Right atrium auricular region (tissue), 2 donors: ENCODE measurements at places on chromosomes 11 and 22. TPM values are rescaled to one million over a fixed set of nuclear protein-coding genes. Genes with fewer than 3 reads are reported as not detected.
A peak's percentile ranks its signal among the peaks of the same experiment; 100 is the strongest.

GRCh38 chr11:2693271-2694261 lies 6.2 kb downstream of the KCNQ1OT1 start:
- H3K4me3 ChIP-seq: no peak overlapping the region
- H3K4me1 ChIP-seq: peaks cover 78% of the 10 kb centered on the region
- no peaks in the 10 kb centered on the region for H3K27me3 ChIP-seq
- DNase-seq: no peak
- H3K27ac ChIP-seq: no peak overlapping the region

- H3K4me1 ChIP-seq: no peaks in the 10 kb centered on the region
- no peak for DNase-seq
- peak overlapping the region; percentile 63 for H3K4me3 ChIP-seq
- H3K36me3 ChIP-seq: no peaks in the 10 kb centered on the region
Measured at GRCh38 chr11:102453302-102453695, 734 bp upstream of the TMEM123 start.

OR52K1 gene
- not detected for total RNA-seq

- H3K4me1 ChIP-seq: peaks cover 52% of the 10 kb centered on the region
- no peak for DNase-seq
- H3K27ac ChIP-seq: no peak overlapping the region
- H3K4me3 ChIP-seq: no peak overlapping the region
- no peaks in the 10 kb centered on the region for H3K27me3 ChIP-seq
Measured at GRCh38 chr22:46748908-46749675, 11.0 kb upstream of the CERK start.

- no peaks in the 10 kb centered on the region for H3K36me3 ChIP-seq
- H3K4me3 ChIP-seq: no peak overlapping the region
- no peaks in the 10 kb centered on the region for H3K27me3 ChIP-seq
- no peak for DNase-seq
Measured at GRCh38 chr11:110373051-110373702, 56.6 kb upstream of the FDX1 start.

- H3K27ac ChIP-seq: no peak overlapping the region
- H3K4me3 ChIP-seq: no peak overlapping the region
- H3K36me3 ChIP-seq: peaks cover 78% of the 10 kb centered on the region
- no peaks in the 10 kb centered on the region for H3K27me3 ChIP-seq
- no peak for DNase-seq
Measured at GRCh38 chr11:13358596-13359270, 81.1 kb downstream of the BMAL1 start.
